ENCODE measurements at places on chromosomes 1 and 21. TPM values are rescaled to one million over a fixed set of nuclear protein-coding genes. Genes with fewer than 3 reads are reported as not detected.

The ADAMTS1 gene
- total RNA-seq: 0.32 TPM

The FAM43B gene
- total RNA-seq: not detected

The S100A8 gene
- not detected for total RNA-seq

The IGSF3 gene
- 0.42 TPM for total RNA-seq

The SPRR2E gene
- not detected for total RNA-seq

The ACTL8 gene
- total RNA-seq: not detected

GRCh38 chr1:97814121-97814520, 106.7 kb downstream of the DPYD start:
- DNase-seq: no peak
- H3K36me3 ChIP-seq: no peaks in the 10 kb centered on the region
- no peak overlapping the region for H3K4me3 ChIP-seq
- H3K4me1 ChIP-seq: no peaks in the 10 kb centered on the region
- H3K27ac ChIP-seq: no peak overlapping the region
- no peaks in the 10 kb centered on the region for H3K27me3 ChIP-seq

- H3K36me3 ChIP-seq: no peaks in the 10 kb centered on the region
- H3K27me3 ChIP-seq: no peaks in the 10 kb centered on the region
- DNase-seq: no peak
- H3K27ac ChIP-seq: no peak overlapping the region
These were observed 426.5 kb upstream of the BRINP3 start for GRCh38 chr1:190904091-190904695.

DNA sequence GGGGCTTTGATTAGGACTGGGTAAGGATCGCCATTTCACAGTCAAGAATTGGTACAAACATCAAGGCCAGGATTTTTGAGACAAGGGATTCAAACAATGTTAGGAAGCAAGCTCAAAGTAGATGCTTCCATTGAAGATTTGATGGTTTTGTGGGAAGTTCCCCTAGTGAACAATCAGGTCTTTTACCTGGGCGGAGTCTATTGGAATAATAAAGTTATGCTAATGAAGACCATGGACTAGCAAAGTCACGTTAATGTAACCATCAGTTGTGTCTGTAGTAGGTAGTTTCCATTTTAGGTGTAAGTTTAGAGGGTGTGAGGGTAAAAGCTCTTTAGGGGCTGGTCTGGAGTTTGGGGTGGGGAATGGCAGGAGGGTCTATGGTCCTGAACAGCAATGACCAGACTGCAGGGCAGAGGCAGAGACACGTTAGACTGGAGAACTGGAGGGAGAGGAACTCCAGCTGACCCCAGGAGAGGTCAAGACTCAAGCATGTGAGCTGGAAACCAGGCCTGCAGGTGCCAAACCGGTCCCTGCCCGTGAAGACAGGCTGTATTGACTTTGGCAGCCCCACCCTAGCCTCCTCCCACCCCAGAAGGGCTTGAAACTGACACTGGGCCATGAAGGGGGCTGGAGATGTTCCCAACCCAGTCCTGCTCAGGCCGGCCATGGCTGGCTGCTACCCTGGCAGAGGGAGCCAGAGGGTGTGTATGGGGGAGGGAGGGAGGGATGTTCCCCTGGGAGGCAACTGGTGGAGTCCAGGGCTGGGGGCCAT, 36.0 kb upstream of the GPR37L1 start:
- H3K27ac ChIP-seq: no peak overlapping the region
- H3K36me3 ChIP-seq: no peaks in the 10 kb centered on the region
- H3K4me3 ChIP-seq: no peak overlapping the region

GRCh38 chr1:111739925-111740765, 950 bp upstream of the INKA2 start:
- H3K4me1 ChIP-seq: peaks cover 31% of the 10 kb centered on the region
- no peaks in the 10 kb centered on the region for H3K36me3 ChIP-seq
- peak overlapping the region; percentile 62 for H3K4me3 ChIP-seq
- DNase-seq: no peak
- no peak overlapping the region for H3K27ac ChIP-seq

- no peak overlapping the region for H3K4me3 ChIP-seq
- no peaks in the 10 kb centered on the region for H3K27me3 ChIP-seq
- H3K36me3 ChIP-seq: no peaks in the 10 kb centered on the region
- H3K4me1 ChIP-seq: no peaks in the 10 kb centered on the region
- no peak for DNase-seq
These were observed 46.1 kb upstream of the HTR1D start for GRCh38 chr1:23263380-23263887.

- H3K4me1 ChIP-seq: no peaks in the 10 kb centered on the region
- H3K4me3 ChIP-seq: no peak overlapping the region
- no peak overlapping the region for H3K27ac ChIP-seq
- peaks cover 4% of the 10 kb centered on the region for H3K36me3 ChIP-seq
These were observed 44.4 kb downstream of the TRMT1L start for GRCh38 chr1:185112356-185112755.

DNA sequence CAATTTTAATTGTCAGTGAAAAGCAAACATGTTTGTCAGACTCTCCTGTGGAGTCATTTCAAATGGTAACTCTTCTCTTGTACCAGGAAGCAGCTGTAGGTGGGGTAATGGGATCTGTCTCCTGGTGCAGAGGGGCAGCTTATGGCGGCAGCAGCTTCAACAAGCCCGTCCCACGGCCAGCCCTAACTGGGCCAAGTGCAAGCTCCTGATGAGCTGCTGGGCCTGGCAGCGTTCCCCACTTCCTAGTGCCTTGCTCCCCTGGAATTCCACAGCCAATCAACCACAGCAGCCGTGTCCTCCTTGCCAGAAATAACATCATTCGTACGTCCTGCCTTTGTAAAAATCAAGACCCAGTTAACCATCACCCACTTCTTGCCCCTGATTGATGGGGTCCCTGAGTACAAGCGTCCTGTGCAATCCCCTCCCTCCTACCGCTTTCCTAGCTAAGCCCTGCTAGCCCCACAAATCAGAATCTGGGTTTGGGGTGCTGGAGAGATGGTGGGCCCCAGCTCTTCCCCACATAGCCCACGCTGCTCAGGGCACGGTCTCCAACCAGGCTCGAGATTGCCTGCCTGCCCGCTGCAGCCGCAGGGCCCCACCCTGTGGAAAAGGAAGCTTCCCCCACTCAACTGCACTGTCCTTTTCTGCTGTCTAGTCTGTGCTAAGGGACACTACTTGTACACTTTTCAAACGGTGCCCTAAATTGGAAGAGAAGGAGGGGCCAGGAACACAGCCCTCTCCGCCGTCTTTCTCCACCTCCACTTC, 61.2 kb downstream of the TOR1AIP2 start:
- H3K4me3 ChIP-seq: no peak overlapping the region
- no peak for DNase-seq
- H3K4me1 ChIP-seq: peaks cover 17% of the 10 kb centered on the region

DNA sequence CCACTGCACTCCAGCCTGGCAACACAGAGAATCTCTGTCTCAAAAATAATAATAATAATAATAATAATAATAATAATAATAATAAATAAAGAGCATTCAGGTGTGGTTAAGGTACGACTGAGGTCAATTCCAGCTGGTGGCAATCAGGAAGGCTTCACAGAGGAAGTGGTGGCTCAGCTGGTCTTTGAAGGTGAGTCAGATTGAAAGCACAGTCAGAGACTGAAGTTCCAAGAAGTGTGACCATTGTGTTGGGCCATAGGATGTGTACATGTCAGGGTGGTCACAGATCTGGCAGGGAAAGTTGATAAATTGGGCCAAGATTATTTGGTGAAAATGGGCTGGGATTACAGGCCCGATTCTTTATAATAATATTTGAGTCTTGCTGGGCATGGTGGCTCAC, 31.0 kb upstream of the MED18 start:
- no peak for DNase-seq
- no peaks in the 10 kb centered on the region for H3K27me3 ChIP-seq
- no peak overlapping the region for H3K27ac ChIP-seq
- H3K4me3 ChIP-seq: no peak overlapping the region

DNA sequence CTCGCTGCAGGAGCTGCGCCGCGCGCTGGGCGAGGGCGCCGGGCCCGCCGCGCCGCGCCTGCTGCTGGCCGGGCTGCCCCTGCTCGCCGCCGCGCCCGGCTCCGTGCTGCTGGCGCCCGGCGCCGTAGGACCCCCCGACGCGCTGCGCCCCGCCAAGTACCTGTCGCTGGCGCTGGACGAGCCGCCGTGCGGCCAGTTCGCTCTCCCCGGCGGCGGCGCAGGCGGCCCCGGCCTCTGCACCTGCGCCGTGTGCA, 730 bp downstream of the OLIG1 start:
- peaks cover 49% of the 10 kb centered on the region for H3K27me3 ChIP-seq
- H3K4me3 ChIP-seq: no peak overlapping the region
- DNase-seq: no peak
- no peaks in the 10 kb centered on the region for H3K36me3 ChIP-seq
- peaks cover 22% of the 10 kb centered on the region for H3K4me1 ChIP-seq
- H3K27ac ChIP-seq: no peak overlapping the region

DNA sequence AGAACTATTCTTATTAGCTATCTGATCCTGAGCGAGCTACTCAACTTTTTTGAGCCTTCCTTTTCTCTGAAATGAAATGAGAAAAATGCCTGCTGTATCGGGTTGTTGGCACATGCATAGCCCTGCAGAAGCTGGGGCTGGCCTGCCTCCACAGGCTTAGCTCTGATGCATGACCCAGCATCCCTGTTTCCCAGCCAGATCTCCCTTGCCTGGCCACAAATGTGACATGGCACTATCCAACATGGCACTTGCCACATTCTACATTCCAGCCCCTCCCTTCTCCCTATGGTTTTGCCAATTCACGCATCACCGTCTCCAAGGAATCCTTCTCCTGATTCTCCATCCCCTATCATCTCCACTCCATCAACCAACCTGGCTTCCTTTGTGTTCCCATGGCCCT, 13.8 kb downstream of the RNU5D-1 start:
- no peaks in the 10 kb centered on the region for H3K36me3 ChIP-seq
- H3K27me3 ChIP-seq: no peaks in the 10 kb centered on the region
- no peak overlapping the region for H3K4me3 ChIP-seq
- H3K27ac ChIP-seq: no peak overlapping the region

DNA sequence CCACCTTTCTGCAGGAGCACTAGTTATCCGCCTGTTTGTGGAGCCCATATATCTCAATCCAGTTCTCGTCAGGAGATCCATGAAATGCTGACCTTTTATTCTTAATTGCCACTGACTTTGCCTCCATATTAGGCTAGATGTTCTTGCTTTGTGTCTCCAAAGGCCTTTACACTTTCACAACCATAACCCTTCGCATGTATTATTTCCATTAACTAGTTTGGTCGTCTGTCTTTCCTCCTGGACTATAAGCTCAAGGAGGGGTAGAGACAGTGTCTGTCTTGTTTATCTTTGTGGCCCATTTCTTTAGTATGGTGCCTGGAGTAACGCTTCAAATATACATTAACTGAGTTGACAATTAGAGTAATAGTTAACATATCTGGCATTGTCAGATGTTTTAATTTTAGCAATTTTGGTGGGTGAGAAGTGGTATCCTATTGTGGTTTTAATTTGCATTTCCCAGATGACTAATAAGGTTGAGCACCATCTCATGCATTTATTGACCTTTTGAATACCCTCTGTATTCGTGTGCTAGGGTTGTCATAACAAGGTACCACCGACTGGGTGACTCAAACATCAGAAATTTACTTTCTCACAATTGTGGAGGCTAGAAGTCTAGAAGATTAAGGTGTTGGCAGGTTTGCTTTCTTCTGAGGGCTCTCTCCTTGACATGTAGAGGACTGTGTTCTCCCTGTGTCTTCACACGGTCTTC, 21.7 kb upstream of the IL12RB2 start:
- no peak overlapping the region for H3K4me3 ChIP-seq
- H3K36me3 ChIP-seq: no peaks in the 10 kb centered on the region
- no peak for DNase-seq
- no peak overlapping the region for H3K27ac ChIP-seq
- no peaks in the 10 kb centered on the region for H3K27me3 ChIP-seq
- H3K4me1 ChIP-seq: no peaks in the 10 kb centered on the region

DNA sequence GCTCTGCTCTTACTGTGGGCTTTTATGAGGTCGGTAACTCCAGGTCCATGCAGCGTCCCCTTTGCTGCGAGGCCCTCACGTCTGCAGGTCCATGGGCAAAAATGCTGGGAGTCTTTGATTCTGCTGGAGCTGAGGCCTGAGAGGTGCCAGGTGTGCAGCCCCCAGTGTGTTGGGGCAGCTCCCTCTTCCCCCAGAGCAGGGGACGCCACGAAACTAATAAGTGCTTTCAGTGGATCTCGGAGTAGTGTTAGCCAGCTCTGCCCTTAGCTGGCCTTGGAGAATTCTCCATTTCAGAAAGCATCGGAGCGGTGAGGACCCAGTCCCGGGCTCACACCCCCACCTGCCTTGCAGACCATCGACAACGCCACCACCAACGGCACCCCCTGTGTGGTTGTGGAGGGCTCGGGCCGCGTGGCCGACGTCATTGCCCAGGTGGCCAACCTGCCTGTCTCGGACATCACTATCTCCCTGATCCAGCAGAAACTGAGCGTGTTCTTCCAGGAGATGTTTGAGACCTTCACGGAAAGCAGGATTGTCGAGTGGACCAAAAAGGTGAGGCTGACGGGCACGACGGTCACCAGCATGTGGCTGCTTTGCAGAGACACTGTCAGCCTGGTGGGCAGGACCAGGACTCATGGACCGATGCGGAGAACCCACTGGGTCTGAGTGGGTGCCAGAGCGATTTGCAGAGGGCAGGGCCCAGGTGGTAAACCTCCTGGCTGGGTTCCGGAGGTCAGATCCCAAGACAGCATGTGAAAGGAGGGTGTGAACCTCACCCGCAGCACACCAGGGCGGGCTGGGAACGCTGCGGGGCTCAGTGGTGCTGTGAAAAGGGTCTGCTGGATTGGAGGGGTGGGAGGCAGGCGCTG, 25.5 kb downstream of the TRPM2 start:
- no peak for DNase-seq
- H3K4me1 ChIP-seq: peaks cover 6% of the 10 kb centered on the region
- H3K27ac ChIP-seq: no peak overlapping the region
- no peaks in the 10 kb centered on the region for H3K36me3 ChIP-seq

DNA sequence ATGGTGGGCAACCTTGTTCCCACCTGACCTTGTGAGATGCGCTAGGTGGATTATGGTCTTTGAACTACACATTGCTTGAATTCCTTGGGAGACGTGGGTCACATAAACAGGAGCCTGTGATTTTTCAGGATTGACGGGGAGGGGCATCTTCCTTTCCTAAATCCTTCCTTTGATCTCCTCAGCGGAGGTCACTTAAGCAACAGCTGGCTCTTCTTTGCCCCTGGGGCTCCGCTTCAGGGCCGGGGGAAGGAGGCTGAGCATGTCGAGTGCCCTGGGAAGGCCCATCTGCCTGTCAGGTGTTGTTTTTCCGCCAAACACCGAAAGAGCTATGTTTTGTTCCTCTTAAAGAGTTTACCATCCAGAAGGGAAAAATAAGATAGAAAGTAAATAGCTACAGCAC, 40.6 kb downstream of the KIF26B start:
- DNase-seq: no peak
- no peaks in the 10 kb centered on the region for H3K27me3 ChIP-seq
- no peak overlapping the region for H3K27ac ChIP-seq
- H3K36me3 ChIP-seq: no peaks in the 10 kb centered on the region

GRCh38 chr1:198416296-198416695, 124.2 kb downstream of the ATP6V1G3 start:
- peaks cover 31% of the 10 kb centered on the region for H3K27me3 ChIP-seq
- H3K36me3 ChIP-seq: no peaks in the 10 kb centered on the region
- no peaks in the 10 kb centered on the region for H3K4me1 ChIP-seq
- no peak overlapping the region for H3K4me3 ChIP-seq
